ENCODE measurements at places on chromosomes 2 and 18.

GRCh38 chr2:27271631-27272340, 3.4 kb upstream of the DNAJC5G start:
- no peak for DNase-seq

DNA sequence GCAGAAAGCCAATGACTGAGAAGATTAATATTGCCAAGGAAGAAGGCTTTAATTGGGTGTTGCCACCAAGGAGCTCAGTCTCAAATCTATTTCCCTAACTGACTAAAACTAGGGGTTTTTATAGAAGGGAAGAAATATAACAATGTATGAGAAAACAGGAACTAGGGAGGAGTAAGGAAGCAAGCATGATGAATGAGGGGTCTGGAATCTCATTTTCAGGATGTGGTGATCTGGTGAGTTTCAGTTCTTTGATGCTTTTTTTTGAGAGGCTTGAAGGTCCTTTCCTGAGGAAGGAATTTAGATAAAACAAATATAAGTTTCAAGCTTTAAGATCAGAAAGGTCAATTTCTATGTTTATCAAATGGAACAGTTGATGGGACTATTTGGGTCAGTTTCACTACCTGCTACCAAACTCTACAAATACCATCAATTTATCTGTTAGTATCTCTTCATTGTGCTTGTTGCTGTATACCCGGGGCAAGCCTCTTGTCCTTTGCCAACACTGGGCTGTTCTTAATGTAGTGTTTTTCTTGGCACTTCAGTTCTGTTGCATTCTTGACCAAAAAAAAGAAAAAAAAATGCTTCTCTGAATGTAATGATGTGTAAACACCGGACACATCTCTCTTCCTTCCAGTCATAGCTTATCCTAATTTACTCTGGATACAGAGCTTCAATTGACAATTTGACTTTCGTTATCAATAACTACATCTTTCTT, 357.0 kb downstream of the GALNT13 start:
- no peak for DNase-seq

DNA sequence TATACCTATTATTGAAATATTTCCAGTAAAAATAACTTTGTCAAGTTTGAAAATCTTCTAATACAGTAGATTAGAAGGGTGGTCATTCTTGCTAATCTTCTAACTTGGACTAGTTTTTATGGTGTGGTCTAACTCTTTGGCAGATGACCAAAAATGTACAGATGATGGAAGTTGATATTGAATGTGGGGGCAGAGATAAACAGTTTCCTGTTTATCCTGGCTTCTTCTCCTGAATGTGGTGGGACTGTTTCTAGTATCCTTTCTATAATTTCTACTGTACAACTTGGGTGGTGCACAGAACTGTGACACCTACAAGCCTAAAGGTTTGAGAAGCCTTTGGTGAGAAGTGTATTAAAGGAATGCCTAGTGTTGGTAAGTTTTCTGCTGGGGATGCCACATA, 178.7 kb downstream of the PDE11A start:
- no peak for DNase-seq

- no peak for DNase-seq
Observed at GRCh38 chr2:149422991-149423338, 92.6 kb downstream of the LYPD6 start.

- no peak for DNase-seq
Observed at GRCh38 chr2:40394597-40394996, 57.3 kb downstream of the SLC8A1 start.

- DNase-seq, result no peak
Observed at GRCh38 chr2:42999856-43000241, 207.5 kb upstream of the HAAO start.

GRCh38 chr2:44931198-44931780, 10.2 kb upstream of the SIX3 start:
- DNase-seq, result no peak

All from activated CD4-positive, alpha-beta T cell treated with anti-CD3 and anti-CD28 coated beads, Interleukin-2, Interleukin-4, amounts not matched to agents 100 ng/mL and 50 ng/mL, durations not matched to agents 16 hours and 8 hours (primary cell).